ENCODE measurements at places on chromosomes 3 and 15. TPM values are rescaled to one million over a fixed set of nuclear protein-coding genes. Genes with fewer than 3 reads are reported as not detected.

The HHLA2 gene
- total RNA-seq, result not detected

The WNT5A gene
- total RNA-seq, result 3.9 TPM

The SPINK8 gene
- total RNA-seq, result not detected

GRCh38 chr3:11641683-11642430 lies 1.9 kb downstream of the VGLL4 start:
- DNase-seq, result no peak

GRCh38 chr15:59996298-59997041 lies 7.6 kb upstream of the FOXB1 start:
- no peak for DNase-seq

- no peak for DNase-seq
These were observed 1242.2 kb downstream of the OTOL1 start for GRCh38 chr3:162738784-162739183.

DNA sequence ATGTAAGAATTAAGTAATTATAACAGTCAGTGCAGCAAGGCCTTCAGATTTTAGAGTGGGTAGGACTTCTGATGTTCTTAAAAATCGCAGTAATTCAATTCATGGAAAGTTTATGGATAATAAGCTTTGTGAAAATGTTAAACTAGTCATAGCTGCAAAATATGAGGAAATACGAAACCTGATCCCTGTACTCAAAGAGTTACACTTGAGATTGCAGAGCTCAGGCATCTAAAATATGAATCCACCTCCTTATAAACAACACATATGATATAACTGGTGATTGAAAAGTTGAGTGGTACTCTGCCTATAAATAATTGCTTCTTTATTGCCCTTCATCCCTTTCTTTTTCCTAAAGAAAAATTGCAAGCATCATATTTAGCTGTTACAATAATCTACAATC lies 473.3 kb downstream of the OTOL1 start:
- no peak for DNase-seq
